ENCODE measurements at places on chromosomes 16 and 17.

GRCh38 chr16:10619271-10619849 is 39.0 kb upstream of the EMP2 start:
- DNase-seq: no peak

GRCh38 chr17:58506354-58507080 is 7.9 kb downstream of the MTMR4 start:
- no peak for DNase-seq

DNA sequence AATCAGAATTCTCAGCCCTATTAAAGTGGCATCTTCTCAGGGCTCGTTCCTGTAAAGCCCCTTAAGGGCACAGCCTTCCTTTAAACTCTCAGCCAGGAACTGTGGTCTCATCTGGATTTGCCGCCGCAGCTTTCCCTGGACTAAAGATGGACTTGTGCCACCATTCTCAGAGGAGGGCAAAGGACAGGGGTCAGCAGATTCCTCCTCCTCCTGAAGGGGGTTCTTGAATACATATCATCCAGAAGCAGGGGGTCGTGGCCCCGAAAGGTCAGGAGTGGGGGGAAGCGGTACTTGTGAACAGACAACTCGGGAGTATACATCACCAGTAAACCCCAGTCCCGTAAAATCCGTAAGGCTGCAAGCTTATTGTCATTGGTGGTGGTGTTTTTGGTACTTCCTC is 174.8 kb downstream of the RPTOR start:
- DNase-seq: no peak

DNA sequence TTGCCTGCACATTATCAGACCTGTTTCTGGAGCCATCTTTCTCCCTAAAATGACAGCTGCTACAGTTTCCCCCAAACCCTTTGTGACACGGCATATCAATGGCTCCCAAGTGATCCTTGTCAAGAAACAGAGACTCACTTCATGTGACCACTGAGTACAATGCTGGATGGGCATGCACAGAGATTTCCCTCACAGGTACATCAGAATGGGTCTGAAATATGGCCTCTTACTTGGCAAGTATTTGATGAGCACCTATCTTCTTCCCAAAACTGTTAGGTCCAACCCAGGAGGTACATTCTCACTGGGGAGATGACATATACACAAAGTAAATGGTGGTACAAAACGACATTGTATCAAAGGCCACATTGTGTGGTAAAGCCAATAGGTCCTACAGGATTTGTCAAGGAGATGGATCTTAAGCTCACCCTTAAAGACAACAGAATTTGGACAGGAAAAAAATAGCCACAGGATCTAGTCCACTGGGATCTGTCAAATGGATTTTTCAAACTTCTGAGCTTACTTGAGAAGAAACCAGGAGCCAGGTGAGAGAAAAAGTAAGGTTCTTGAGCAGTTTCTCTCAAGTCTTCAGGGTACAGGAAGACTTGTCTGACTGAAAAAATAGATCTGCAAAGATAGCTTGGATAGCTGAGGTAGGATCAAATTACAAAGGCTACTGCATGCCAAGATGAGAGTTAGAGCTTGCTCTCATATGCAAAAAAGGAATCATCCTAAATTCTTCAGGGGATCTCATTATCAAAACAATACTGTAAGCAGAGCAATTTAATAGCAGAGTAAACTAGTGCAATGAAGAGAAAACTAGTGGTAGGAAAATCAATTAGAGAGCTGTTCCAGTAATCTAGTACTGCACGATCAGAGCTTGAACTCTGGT is 28.8 kb downstream of the RNF43 start:
- DNase-seq: no peak

DNA sequence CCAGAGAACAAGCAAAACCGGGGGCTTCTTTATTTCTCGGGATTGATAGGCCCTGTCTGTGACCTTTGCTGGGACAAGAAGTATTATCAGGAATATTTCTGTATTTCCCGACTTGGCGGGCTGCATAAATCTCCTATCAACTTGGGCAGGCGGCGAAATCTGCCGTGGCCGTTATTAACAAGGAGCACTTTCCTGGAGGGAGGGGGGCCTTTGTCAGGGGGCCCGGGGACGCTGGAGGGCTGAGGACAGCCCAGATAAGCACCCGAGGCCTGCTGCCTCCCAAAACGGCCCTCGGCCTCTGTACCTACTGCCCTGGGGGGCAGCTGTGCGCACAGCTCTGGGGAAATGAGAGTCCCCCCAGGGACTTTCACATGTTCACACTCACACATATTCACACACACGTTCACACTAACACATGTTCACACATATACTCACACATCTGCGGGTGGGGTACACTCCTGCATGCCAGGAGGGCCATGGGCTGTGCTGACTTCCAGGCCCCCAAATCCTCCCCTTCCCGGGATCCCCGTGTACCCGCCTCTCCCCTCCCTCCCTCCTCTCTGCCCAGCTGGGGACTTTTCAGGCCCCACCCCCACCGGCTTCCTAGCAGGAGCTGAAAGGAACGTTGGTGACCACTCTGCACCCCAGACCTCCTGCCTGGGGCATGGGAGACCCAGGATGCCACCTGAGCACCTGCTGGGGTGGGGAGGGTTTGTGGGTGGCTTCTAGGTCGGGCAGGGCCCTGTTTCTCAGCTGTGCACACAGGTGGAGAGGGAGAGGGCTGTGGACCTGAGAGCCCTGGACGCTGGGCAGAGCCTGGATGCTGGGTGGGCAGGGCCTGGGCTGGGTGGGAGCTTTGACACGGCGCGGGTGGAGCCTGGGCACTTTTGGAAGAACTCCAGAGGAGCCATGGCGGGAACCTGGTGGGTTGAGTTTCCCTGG is 24.3 kb upstream of the GSE1 start:
- no peak for DNase-seq

DNA sequence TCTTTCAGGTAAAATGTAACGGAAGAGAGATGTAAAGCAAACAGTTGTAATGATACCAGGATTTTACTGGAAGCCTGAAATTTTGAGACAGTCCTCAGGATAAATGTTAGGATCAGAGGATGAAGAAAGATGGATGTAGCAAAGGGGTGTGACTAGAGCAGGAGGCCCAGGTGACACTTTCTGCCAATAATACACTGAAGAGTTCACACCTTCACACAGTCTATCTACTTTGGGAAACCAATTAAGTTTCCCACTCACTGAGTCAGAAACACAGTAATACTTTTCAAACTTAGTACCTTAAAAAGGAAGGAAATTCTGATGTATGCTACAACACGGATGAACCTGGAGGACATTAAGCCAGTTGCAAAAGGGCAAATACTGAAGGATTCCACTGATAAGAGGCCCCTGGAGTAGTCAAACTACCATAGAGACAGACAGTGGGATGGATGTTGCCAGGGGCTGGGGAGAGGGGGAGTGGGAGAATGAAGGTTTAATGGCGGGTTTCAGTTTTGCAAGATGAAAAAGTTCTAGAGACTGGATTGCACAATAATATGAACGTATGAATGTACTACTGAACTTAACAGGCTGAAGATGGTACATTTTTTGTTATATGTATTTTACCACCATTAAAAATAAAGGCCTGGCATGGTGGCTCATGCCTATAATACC is 62.3 kb downstream of the CYTH1 start:
- no peak for DNase-seq

- no peak for DNase-seq
Observed at GRCh38 chr17:81837641-81838040, 2.8 kb upstream of the PPP1R27 start.

GRCh38 chr16:2230376-2230775 is 5.9 kb upstream of the DNASE1L2 start:
- no peak for DNase-seq

GRCh38 chr16:12449795-12450194 is 353.9 kb downstream of the CPPED1 start:
- DNase-seq: no peak

- DNase-seq: peak; percentile 19
Observed at GRCh38 chr17:30970831-30971567, at the start of gene RNF135. TSS of gene RNF135 (plus strand) at chr17:30971039. CDS start at chr17:30971074, 35 bp downstream.

DNA sequence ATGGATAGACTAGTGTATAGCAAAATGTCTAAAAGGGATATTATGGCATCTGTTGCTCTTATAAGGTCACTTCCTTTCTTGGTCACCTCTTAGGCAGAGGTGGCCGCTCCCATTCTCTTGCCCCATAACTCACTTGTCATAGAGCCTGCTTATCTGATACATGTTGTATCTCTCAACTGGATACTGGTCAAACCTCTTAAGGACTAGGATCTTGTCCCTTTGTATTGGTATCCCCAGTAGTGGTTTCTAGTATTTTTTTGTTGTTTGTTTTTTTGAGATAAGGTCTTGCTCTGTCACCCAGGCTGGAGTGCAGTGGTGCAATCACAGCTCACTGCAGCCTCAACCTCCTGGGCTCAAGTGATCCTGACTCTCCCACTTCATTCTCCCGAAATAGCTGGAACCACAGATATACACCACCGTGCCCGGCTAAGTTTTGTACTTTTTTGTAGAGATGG is 27.0 kb downstream of the ZSWIM7 start:
- DNase-seq: no peak

DNA sequence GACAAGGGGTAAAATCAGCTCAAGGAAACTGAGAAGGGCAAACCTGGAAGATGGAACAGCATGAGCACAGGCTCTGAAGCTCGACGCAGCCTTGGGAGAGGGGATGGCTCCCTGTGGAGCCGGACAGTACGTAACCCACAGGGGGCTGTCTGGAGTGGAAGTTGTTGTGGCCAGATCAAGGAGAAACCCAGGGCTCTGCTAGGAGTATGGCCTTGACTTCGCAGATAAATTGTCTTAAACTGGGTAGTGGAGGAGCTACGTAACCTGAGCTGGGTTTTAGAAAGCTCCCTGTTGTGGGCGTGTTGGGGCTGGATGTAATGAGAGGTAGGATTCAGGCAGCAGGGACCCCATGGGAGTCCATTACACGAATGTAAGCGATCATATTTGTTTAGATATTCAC is 25.5 kb upstream of the AXIN2 start:
- no peak for DNase-seq

GRCh38 chr17:62921817-62922216 is 44.2 kb upstream of the TANC2 start:
- no peak for DNase-seq

GRCh38 chr17:28093999-28094716 is 51.7 kb downstream of the NLK start:
- no peak for DNase-seq

GRCh38 chr17:20702692-20703091 is 123.2 kb downstream of the CDRT15L2 start:
- DNase-seq: no peak

DNA sequence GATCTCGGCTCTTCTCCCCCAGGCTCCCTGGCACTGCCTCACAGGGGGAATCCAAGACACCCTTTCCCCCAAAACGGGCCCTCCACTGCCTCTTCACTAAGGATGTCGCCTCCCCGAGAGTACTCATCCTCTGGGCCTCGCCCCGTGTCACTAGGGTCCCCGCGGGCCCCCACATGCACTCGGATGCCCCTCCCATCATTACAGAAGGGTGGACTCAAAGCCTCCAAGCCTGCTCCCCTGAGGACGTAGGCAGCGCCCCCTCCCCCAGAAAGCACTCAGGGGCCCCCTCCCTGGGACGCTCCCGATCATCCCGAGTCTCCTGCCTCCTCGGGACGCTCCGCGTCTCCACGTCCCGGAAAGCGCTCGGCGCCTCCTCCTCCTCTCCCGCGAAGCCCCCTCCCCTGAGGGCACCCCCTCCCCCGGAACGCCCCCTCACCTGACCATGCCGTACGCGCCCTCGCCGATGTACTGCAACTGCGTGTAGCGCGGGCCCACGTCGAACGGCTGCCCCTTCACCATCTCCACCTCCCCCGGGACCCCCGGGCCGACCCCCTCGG is 338 bp downstream of the MAPK3 start:
- no peak for DNase-seq

DNA sequence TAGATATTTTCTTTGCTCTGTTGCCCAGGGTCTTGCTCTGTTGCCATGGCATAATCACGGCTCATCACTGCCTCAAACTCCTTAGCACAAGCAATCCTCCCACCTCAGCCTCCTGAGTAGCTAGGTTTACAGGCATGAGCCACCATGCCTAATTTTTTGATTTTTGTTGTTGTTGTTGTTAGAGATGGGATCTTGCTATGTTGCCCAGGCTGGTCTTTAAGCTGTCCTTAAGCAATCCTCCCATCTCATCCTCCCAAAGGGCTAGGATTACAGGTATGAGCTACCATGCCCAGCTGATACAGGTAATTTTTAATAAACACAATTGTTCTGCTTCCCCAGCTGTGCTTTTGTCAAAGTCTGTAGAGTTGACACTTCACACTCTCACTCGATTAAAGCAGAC is 159.3 kb downstream of the PARN start:
- DNase-seq: no peak

GRCh38 chr16:51624080-51624775 is 473.2 kb upstream of the SALL1 start:
- no peak for DNase-seq

Measured in stimulated activated CD4-positive, alpha-beta T cell treated with anti-CD3 and anti-CD28 coated beads, Interleukin-1b, Interleukin-23, amount 100 ng/mL, for 1 hour (primary cell).